Naive thymus-derived CD8-positive, alpha-beta T cell (primary cell): ENCODE measurements at places on chromosomes 5 and 9. TPM values are rescaled to one million over a fixed set of nuclear protein-coding genes. Genes with fewer than 3 reads are reported as not detected.

The HMCN2 gene
- not detected for total RNA-seq

The PNPLA7 gene
- total RNA-seq: 15.7 TPM

The EPB41L4A gene
- total RNA-seq: 0.30 TPM

The AK6 gene
- 25.8 TPM for total RNA-seq

The UBE2B gene
- 161 TPM for total RNA-seq

The SPATA31A3 gene
- total RNA-seq: not detected

The ADAMTS13 gene
- 4.0 TPM for total RNA-seq

The DMRT2 gene
- total RNA-seq: not detected

The SAXO1 gene
- 0.26 TPM for total RNA-seq

The RNF183 gene
- total RNA-seq: 0.23 TPM

The PCDHB13 gene
- not detected for total RNA-seq

The KIF4B gene
- total RNA-seq: not detected

The PCDHGB3 gene
- total RNA-seq: 0.71 TPM

The NUTM2F gene
- total RNA-seq: not detected

The RBM22 gene
- 103 TPM for total RNA-seq

The EIF4E1B gene
- total RNA-seq: not detected

The CXCL14 gene
- not detected for total RNA-seq

The PTGDS gene
- total RNA-seq: not detected

The CARD9 gene
- 0.70 TPM for total RNA-seq

The ZMAT2 gene
- 55.8 TPM for total RNA-seq

The CTSV gene
- total RNA-seq: not detected

The AJM1 gene
- total RNA-seq: 1.3 TPM

The UGT3A1 gene
- not detected for total RNA-seq

The PCDHA7 gene
- total RNA-seq: not detected

The PCSK5 gene
- 22.8 TPM for total RNA-seq

The DMRTA1 gene
- not detected for total RNA-seq

The RXRA gene
- total RNA-seq: 5.3 TPM

The MYO10 gene
- not detected for total RNA-seq

The ALDH7A1 gene
- 4.2 TPM for total RNA-seq

The FOXD4L4 gene
- total RNA-seq: 0.42 TPM

The ADGRD2 gene
- total RNA-seq: not detected

The ZNF484 gene
- 19.2 TPM for total RNA-seq
